ENCODE measurements at places on chromosomes 3 and 15. TPM values are rescaled to one million over a fixed set of nuclear protein-coding genes. Genes with fewer than 3 reads are reported as not detected.
A peak's percentile ranks its signal among the peaks of the same experiment; 100 is the strongest.

- DNase-seq = no peak
- H3K27ac ChIP-seq = no peak overlapping the region
- no peaks in the 10 kb centered on the region for H3K27me3 ChIP-seq
- H3K4me1 ChIP-seq = no peaks in the 10 kb centered on the region
- H3K36me3 ChIP-seq = peaks cover 21% of the 10 kb centered on the region
These were observed 9.5 kb downstream of the GORASP1 start for GRCh38 chr3:39097716-39098472.

- DNase-seq = no peak
- no peaks in the 10 kb centered on the region for H3K4me1 ChIP-seq
- H3K27ac ChIP-seq = no peak overlapping the region
These were observed 63.3 kb upstream of the TP63 start for GRCh38 chr3:189567766-189568420.

DNA sequence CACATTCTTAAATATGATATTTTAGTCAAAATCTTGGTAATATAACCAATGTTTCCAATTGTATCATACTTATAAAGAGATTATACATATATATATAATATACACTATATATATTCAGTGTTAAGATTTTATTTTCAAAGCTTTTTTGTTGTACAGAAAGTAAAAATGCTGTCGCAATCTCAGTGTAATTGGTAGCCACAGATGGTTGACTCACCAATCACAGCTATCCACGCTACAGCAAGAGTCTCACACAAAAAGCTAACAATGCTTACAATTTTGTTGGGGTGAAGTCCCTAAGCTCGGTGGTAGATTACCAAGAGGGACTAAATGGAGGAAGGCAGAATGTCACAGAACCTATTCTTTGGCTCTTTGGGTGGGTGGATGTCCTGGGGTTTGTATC, 16.9 kb upstream of the CFAP161 start:
- no peak overlapping the region for H3K4me3 ChIP-seq
- H3K27ac ChIP-seq = no peak overlapping the region
- H3K36me3 ChIP-seq = no peaks in the 10 kb centered on the region
- no peaks in the 10 kb centered on the region for H3K4me1 ChIP-seq

- H3K4me3 ChIP-seq = no peak overlapping the region
- no peaks in the 10 kb centered on the region for H3K36me3 ChIP-seq
- DNase-seq = peak; percentile 68
- no peaks in the 10 kb centered on the region for H3K27me3 ChIP-seq
- H3K4me1 ChIP-seq = no peaks in the 10 kb centered on the region
These were observed 19.1 kb downstream of the ZDHHC19 start for GRCh38 chr3:196192036-196192523.

- H3K4me3 ChIP-seq = no peak overlapping the region
- H3K4me1 ChIP-seq = peaks cover 5% of the 10 kb centered on the region
- no peak for DNase-seq
- H3K36me3 ChIP-seq = no peaks in the 10 kb centered on the region
- H3K27ac ChIP-seq = no peak overlapping the region
These were observed 331.2 kb downstream of the ULK4 start for GRCh38 chr3:41630708-41631107.

DNA sequence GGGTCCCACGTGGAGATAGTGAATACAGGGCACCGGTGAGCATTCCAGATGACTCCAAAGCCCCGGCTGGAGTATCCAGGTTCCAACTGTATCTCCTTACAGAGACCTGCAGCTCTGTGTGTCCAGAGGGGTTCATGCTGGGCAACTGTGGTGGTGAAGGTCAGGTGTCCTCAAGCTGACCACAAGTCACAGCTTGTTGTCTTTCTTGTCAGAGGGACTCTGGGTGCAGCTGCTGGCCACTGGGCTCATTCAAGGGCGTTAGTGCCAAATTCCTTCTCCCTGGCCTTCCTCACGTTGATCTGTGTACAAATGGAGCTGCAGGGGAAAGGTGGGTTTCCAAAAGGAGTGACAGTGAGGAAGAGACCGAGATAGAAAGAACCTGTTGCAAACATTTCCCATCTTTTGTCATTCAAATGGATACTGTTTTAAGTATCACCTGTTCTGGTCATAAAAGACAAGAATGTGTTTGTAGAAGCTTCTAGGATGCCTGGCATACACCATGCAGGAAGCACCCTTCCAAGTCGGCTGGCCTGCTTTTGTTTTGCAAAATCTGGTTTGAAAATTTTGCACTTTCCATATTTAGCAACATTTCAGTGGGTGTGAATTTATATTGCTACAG, 52.5 kb downstream of the CEMIP start:
- H3K36me3 ChIP-seq = no peaks in the 10 kb centered on the region
- no peaks in the 10 kb centered on the region for H3K27me3 ChIP-seq
- peaks cover 13% of the 10 kb centered on the region for H3K4me1 ChIP-seq
- H3K4me3 ChIP-seq = 0 out of 3 replicates have a peak overlapping the region, but pooled peaks have one; percentile 0
- H3K27ac ChIP-seq = peak overlapping the region; percentile 75

GRCh38 chr15:46222826-46223225, 588.0 kb downstream of the SQOR start:
- H3K4me3 ChIP-seq = no peak overlapping the region
- no peak overlapping the region for H3K27ac ChIP-seq
- no peaks in the 10 kb centered on the region for H3K27me3 ChIP-seq
- no peaks in the 10 kb centered on the region for H3K36me3 ChIP-seq

DNA sequence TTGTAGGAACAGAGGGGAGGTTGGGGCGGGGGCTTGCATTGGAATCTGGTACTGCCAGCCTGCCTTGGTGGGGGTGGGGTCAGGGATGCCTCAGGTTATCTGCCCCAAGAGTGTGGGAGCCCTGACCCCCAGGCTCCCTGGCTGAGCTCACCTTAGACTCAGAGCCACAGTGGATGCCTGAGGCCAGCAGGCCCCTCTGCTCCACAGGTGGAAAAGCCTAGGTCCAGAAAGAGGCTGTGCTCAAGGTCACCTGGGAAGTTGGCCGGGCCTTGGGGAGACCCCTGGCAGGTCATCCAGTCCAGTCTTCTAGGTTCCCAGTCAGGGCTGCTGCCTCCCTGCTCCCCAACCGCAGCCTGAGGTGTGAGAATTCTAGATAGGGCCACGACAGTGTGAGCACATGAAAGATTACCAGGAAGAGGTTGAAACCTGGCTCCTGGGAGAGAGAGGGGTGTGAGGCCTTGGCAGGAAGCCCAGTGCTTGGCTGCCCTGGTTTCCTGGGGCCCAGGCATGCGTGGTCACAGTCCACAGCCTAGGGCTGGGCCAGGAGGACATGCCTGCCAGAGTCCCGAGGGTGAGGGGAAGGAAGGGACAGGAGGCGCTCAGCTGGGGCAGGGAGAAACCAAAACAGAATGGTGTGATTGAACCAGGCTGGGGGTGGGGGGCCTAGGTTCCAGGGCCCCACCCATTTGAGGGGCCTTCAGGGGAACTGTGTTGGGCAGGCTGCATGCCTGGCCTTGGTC, 4.9 kb downstream of the HDAC11 start:
- H3K36me3 ChIP-seq = no peaks in the 10 kb centered on the region
- no peak for DNase-seq
- no peaks in the 10 kb centered on the region for H3K27me3 ChIP-seq
- H3K27ac ChIP-seq = no peak overlapping the region
- peaks cover 2% of the 10 kb centered on the region for H3K4me1 ChIP-seq

- no peaks in the 10 kb centered on the region for H3K4me1 ChIP-seq
- no peak overlapping the region for H3K27ac ChIP-seq
- no peak overlapping the region for H3K4me3 ChIP-seq
- no peak for DNase-seq
- no peaks in the 10 kb centered on the region for H3K27me3 ChIP-seq
These were observed 46.7 kb downstream of the EMC4 start for GRCh38 chr15:34271493-34271892.

- peak; percentile 30 for DNase-seq
- no peak overlapping the region for H3K27ac ChIP-seq
- H3K4me3 ChIP-seq = no peak overlapping the region
- peaks cover 2% of the 10 kb centered on the region for H3K4me1 ChIP-seq
- no peaks in the 10 kb centered on the region for H3K36me3 ChIP-seq
These were observed 18.8 kb upstream of the SKOR1 start for GRCh38 chr15:67806536-67806935.

DNA sequence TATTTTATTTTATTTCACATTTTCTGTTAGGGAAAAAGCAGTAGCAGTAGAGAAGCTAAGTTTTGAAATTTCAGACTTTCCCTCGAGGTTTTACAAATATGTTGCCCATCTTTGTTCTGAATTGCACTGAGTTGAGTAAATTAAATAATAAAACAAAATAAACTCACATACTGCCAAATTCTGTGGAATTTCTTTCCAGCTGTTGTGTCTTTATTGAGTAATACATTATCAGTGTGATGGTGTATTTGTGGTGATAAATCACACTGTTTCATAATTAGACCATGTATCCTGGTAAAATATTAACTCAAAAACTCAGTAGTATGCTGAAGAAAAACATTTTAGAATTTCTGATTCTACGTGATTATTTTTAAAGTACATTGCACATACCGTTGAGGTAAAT, 592.1 kb downstream of the SI start:
- no peak overlapping the region for H3K4me3 ChIP-seq
- DNase-seq = no peak
- H3K27ac ChIP-seq = no peak overlapping the region
- no peaks in the 10 kb centered on the region for H3K36me3 ChIP-seq

- H3K4me1 ChIP-seq = no peaks in the 10 kb centered on the region
- no peak for DNase-seq
- no peaks in the 10 kb centered on the region for H3K36me3 ChIP-seq
- H3K4me3 ChIP-seq = no peak overlapping the region
- no peaks in the 10 kb centered on the region for H3K27me3 ChIP-seq
These were observed 68.8 kb upstream of the PRR23E start for GRCh38 chr3:127124120-127124519.

GRCh38 chr15:68281008-68281407, 3.5 kb downstream of the FEM1B start:
- H3K27me3 ChIP-seq = no peaks in the 10 kb centered on the region
- peak overlapping the region; percentile 57 for H3K4me3 ChIP-seq
- H3K4me1 ChIP-seq = peaks cover 4% of the 10 kb centered on the region
- no peak for DNase-seq
- no peak overlapping the region for H3K27ac ChIP-seq

DNA sequence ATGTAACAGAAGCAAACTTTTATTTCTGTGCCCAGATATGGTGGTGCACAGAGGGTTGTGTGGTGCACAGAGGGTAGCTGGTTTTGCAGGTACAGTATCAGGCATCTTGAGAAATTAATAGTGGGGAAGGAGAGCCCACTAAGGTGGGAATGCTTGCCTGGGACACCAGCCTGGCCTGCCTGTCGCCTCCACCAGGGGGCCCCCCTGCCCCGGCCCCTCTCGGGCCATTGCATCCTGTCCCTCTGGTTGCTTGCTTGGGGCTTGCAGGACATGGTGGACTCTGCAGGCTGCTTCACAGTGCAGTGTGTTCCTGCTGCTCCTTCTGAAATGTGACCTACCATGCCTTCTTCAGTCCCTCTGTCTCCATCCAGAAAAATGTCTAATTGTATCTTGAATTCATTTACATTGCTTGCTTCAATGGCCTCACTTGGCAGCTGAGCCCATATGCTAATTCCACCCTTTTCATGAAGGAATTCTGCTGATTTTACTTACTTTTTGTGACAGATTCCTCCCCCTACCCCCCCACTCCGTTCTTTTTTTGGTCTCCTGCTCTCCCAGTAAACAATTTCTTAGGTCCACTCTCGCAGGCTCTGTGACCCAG, 73.6 kb downstream of the EEFSEC start:
- no peak overlapping the region for H3K27ac ChIP-seq
- peaks cover 12% of the 10 kb centered on the region for H3K36me3 ChIP-seq
- H3K4me3 ChIP-seq = no peak overlapping the region
- H3K27me3 ChIP-seq = no peaks in the 10 kb centered on the region
- DNase-seq = peak; percentile 82

DNA sequence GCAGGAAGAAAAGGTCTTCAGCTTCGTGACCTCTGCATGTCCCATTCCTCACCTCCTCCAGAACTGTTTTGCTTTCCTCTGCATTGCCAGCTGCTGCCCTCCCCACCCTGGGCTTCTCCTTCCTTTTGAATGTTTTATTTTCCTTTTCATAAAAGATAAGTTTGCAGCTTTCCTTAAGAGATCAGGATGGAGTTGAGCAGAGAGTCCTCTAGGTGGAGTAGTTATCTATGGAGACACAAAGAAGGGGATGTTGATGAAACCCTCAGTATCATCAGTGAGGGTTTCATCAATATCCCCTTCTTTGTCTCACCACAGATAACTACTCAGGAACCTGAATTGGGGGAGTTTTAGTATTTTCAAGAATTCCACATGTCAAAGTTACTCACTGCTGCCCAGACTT, 19.0 kb upstream of the SLC25A36 start:
- no peaks in the 10 kb centered on the region for H3K36me3 ChIP-seq
- H3K4me3 ChIP-seq = no peak overlapping the region
- DNase-seq = no peak
- no peaks in the 10 kb centered on the region for H3K27me3 ChIP-seq

- H3K27me3 ChIP-seq = no peaks in the 10 kb centered on the region
- peaks cover 5% of the 10 kb centered on the region for H3K36me3 ChIP-seq
- no peak overlapping the region for H3K4me3 ChIP-seq
- no peak for DNase-seq
- H3K4me1 ChIP-seq = no peaks in the 10 kb centered on the region
These were observed 42.6 kb downstream of the ARIH1 start for GRCh38 chr15:72516777-72517176.

DNA sequence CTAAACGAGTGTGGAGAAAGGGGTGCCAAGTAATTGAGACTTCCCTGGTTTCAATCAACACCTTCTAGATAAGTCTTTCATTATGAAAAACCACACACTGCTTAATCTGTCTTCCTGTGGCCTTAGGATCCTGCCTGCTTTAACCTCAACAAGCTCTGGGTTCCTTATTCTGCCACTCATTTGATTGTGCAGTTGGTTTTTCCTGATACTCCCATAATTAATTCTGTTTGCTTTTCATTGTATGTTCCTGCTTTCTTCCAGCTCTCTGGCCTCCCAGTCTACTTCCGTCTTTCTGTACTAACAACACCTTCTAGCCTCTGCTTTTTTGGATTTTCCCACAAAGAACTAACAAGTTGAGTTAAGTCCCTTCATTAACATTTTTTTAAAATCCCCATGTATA, 20.2 kb upstream of the GCNT3 start:
- DNase-seq = no peak
- H3K36me3 ChIP-seq = no peaks in the 10 kb centered on the region
- H3K27me3 ChIP-seq = no peaks in the 10 kb centered on the region

DNA sequence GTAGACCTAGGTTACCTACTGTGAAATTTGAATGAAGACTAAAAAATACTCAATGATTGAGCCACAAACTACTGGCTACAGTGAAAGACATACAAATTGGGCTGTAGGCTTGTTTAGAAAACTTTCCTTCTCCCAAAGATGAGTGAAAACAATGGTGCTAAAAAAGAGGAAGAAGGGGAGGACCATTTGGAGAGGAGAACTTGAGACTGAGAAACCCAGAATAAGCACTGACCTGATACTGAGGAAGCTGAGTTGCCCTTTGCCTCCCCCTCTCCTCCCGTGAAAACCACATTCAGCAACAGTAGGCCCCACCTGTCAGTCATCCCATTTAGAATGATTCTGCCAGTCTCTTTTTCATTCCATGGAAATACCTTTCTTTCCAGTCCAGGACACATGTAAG, 484.0 kb upstream of the TGFBR2 start:
- H3K27ac ChIP-seq = no peak overlapping the region
- no peaks in the 10 kb centered on the region for H3K27me3 ChIP-seq
- peaks cover 7% of the 10 kb centered on the region for H3K36me3 ChIP-seq

GRCh38 chr3:97691354-97691753, 73.2 kb upstream of the ARL6 start:
- H3K4me1 ChIP-seq = 0 out of 2 replicates have a peak, but pooled peaks cover 4% of the 10 kb centered on the region
- H3K27ac ChIP-seq = no peak overlapping the region
- no peak overlapping the region for H3K4me3 ChIP-seq
- no peak for DNase-seq

- H3K4me1 ChIP-seq = no peaks in the 10 kb centered on the region
- no peak overlapping the region for H3K27ac ChIP-seq
- no peaks in the 10 kb centered on the region for H3K27me3 ChIP-seq
- H3K36me3 ChIP-seq = peaks cover 14% of the 10 kb centered on the region
- no peak for DNase-seq
These were observed 6.0 kb downstream of the ACTC1 start for GRCh38 chr15:34789326-34789725.

The FRMD4B gene
- total RNA-seq = 3.4 TPM

The KLHL40 gene
- total RNA-seq = not detected

The STAC gene
- total RNA-seq = 3.0 TPM

The CACNA2D2 gene
- 28.1 TPM for total RNA-seq

The CGNL1 gene
- total RNA-seq = 34.6 TPM

All from H9 (cell line).